ENCODE measurements at places on chromosomes 7 and 10.

- peak; percentile 64 for DNase-seq
Observed at GRCh38 chr10:68332259-68333057, at the start of gene PBLD. Gene PBLD, minus strand, starts transcription at chr10:68332928. Its CDS starts 26,084 bp downstream, at chr10:68306844.

- DNase-seq: no peak
Observed at GRCh38 chr10:49748006-49748405, 14.1 kb downstream of the OGDHL start.

- DNase-seq: no peak
Observed at GRCh38 chr10:63264617-63265221, 131.6 kb downstream of the NRBF2 start.

- DNase-seq: no peak
Observed at GRCh38 chr7:107065929-107066247, 21.4 kb downstream of the PRKAR2B start.

DNA sequence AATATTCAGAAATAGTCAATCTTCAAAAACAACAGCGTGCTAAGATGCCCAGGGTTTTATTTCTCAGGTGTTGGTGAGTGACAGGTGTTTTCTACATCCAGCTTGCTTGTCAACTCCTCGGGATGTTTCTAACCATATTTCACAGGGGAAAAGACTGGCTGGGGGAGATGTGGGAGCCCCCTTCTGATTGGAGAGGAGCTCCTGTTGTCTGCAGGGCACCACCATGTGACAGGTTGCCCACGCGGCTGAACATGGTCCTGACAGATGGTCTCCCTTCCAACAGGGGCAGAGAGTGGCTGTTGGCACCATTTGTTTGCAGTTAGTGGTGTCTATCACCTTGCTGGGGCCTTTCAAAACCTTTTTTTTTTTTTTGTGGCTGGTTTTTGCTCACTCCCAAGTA is 16.5 kb upstream of the GPR26 start:
- no peak for DNase-seq

- no peak for DNase-seq
Observed at GRCh38 chr7:5397736-5398135, 25.9 kb downstream of the TNRC18 start.

- DNase-seq: no peak
Observed at GRCh38 chr10:116719804-116720203, 22.6 kb downstream of the HSPA12A start.

Measured in activated naive CD4-positive, alpha-beta T cell treated with Interleukin-2 at 50 U/mL for 16 hours (primary cell).